ENCODE measurements at places on chromosomes 7 and 10.
A peak's percentile ranks its signal among the peaks of the same experiment; 100 is the strongest.

DNA sequence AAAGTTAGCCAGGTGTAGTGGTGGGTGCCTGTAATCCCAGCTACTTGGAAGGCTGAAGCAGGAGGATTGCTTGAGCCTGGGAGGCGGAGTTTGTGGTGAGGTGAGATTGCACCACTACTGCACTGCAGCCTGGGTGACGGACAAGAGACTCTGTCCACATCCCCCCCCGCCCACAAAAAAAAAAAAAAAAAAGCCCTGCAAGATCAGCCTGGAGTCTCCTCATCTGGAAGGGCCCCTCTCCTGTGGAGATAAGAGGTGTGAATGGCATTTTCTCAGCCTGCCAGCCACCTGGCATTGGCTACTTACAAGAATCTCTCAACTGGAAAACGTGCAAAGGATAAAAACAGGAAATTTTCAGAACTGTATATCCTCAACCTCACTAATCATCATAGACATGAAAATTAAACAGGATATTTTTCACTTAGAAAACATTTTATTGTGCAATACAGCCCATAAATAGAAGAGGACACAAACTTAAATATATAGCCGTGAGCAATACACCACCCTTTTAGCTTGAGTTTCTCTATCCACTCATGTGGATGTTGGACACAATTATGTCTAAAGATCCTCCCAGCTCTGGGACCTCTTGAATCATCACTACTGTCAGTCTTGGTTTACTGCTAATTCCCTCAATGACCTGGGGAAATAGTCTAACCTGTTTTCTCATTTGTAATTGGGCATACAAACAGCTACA lies 11.3 kb upstream of the TSPAN15 start:
- DNase-seq: peak; percentile 43

DNA sequence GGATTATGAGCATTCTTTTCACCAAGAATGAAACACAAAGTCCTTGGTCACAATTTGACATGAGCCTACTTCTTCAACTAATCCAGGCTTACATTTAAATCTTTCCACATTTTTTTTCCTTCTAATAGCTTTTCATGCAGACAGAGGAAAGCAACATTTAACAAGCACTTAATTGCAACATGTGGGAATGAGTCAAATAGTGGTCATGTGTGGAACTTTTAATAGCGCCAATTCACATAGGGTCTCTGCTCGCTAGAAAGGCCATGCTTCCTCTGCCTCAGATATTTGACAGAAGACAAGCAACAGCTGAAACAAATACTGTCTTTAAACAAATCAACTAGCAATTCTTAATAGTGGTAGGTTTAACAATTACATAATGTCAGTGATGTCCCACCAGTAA lies 285.9 kb upstream of the ETV1 start:
- no peak for DNase-seq

- no peak for DNase-seq
These were observed 283.9 kb downstream of the PLXDC2 start for GRCh38 chr10:20100171-20100570.

DNA sequence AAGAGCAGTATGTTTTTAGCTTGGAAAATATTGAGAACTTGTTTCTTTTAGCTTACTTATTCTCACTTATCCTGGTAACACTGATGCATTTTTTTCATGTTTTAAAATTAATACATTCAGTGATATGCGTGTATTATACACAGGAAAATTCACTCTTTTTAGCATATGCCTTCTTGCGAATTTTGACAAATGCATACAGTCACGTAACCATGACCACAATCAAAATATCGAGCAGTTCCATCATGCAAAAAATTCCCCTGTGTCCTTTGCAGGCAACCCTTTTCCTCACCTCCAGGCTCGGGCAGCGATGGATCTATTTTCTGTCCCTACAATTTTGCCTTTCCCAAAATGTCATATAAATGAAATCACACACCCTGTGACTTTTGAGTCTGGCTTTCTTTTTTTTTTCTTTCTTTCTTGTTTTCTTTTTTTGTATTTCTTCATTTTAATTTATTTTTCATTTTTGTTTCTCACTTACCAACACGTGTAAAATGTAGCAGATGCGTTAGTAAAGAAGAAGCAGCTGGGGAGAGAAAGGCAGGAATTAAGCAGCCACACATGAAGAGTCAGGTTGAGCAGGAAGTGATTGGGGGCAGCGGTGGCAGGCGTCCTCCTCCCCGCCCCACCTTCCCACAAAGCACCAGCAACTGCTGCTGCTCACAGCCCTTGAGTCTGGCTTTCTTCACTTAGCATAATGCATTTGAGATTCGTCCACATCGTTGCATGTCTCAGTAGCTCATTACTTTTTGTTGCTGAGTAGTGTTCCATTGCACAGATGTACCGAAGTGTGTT lies 29.9 kb downstream of the ADRB1 start:
- no peak for DNase-seq

- no peak for DNase-seq
These were observed 5.5 kb upstream of the PITRM1 start for GRCh38 chr10:3178042-3178441.

GRCh38 chr10:15088428-15089261 lies at the start of gene ACBD7:
ACBD7 (minus strand) TSS chr10:15088776; CDS start chr10:15088728, 48 bp downstream.
- peak; percentile 89 for DNase-seq

DNA sequence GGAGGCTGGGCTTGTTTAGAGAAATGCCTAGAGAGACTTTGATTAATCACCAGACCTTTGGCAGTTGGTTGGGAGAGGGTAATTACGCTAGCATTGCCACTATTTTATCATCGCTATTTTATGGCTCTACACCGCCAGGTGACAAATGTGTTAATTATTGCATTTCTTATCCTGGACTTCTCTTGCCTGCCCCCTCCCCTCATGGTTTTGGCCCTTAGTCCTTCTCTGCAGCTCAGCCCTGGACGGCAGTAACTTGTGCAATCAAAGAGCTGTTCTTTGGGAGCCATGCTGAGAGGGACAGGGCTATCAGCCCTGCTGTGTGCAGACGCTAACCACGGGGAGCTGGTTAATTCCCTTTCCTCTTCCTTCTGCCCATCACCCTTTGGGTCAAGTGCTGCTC lies 585.0 kb downstream of the AUTS2 start:
- DNase-seq: no peak

GRCh38 chr7:1548944-1549343 lies 7.1 kb downstream of the TMEM184A start:
- DNase-seq: no peak

DNA sequence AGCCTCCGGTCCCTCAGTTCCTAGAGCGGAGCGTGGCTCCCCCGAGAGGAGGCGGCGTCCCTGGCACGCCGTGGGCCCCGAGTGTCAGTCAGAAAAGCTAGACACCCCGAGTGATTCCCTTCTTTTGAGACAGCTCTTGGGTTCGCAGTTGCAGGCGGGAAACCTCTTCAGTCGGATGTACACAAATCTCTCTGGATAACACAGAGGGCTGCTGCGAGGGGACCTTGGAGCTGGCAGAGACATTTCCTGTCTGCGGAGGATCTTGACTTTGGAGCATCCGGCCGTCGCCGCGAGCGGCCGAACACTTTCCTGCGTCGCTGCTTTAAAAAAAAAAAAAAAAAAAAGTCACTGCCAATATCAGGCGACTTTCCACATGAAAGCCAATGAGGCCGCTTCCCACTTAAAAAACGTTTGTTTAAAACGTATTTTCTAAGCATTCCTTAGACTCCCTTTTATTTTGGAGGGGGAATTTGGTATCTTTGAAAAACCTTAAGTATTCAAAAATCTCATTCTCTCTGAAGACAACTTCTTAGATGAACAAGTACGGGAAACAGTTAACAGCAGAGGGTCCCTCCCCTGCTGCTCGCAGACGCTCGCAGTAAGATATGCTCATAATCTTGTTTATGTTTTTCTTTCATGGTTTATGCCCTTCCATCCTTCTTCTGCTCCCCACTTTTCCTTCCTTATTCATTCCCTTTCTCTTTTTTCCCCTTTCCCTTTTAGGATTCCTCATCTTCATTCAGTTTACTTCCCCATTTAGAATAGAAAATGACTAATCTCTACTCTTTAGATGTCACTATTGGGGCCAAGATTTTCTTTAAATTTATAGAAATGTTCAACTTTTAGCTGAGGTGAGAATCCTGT lies 10.0 kb downstream of the HHEX start:
- DNase-seq: no peak

DNA sequence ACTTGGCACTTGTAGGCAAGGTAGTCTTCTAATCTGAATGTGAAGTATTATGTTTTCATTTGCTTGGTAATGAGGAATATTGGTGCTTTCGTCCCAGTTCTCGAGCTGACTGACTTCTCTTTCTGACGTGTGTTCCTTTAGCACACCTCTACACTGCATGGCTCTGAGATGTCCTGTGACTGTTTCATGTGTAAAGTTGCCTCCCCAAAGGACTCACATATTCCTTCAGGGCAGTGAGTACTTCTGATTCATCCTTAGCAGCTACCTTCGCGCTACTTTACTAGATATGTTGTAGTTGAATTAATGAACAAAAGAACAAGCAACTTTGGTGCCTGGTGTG lies 113.7 kb downstream of the EGFR start:
- no peak for DNase-seq

- DNase-seq: no peak
These were observed 14.8 kb upstream of the ZC3HAV1 start for GRCh38 chr7:139124084-139124914.

GRCh38 chr7:43648473-43649406 lies 65.8 kb downstream of the STK17A start:
- no peak for DNase-seq

GRCh38 chr7:63030061-63030460 lies 968.6 kb upstream of the ZNF722 start:
- DNase-seq: no peak

DNA sequence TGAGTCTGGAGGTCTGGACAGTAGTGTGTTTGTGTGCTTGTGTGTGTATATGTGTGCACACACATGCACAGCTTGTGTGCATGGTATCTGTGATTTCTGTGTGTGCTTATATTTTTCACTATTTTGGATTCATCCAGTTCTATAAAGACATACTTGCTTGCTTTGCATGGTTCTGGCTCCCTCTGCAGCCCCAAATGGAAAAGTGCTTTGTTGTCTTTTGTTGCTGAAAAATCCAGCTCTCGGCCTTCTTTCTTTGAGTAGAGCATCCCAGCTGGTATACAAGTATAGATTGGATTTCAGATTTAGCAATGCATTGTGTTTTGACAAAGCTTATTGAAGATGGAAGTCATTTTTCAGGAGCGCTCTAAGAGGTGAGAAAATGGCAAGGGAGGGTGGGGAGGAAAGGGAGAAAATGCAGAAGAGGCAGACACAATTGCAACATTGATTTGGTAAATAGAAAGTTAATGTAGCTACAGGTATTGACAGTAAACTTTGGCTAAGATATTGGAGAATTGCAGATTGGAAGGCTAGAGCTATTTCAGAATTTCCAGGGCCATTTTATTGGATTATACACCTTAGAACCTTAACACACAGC lies 333.9 kb downstream of the AUTS2 start:
- DNase-seq: peak; percentile 60

- DNase-seq: no peak
These were observed 6.5 kb downstream of the SHH start for GRCh38 chr7:155805826-155806095.

- no peak for DNase-seq
These were observed 21.8 kb downstream of the UPP1 start for GRCh38 chr7:48110868-48111267.

- no peak for DNase-seq
These were observed 57.3 kb downstream of the SLC18A2 start for GRCh38 chr10:117298219-117298618.

- no peak for DNase-seq
These were observed 18.1 kb downstream of the KCNH2 start for GRCh38 chr7:150959739-150960734.

- DNase-seq: peak; percentile 16
These were observed 41.1 kb downstream of the BLVRA start for GRCh38 chr7:43799605-43800004.

All from NCI-H82 (cell line).